ENCODE measurements at places on chromosomes 3 and 15.

GRCh38 chr3:118772547-118773011, 262.1 kb downstream of the IGSF11 start:
- peak; percentile 0 for DNase-seq

DNA sequence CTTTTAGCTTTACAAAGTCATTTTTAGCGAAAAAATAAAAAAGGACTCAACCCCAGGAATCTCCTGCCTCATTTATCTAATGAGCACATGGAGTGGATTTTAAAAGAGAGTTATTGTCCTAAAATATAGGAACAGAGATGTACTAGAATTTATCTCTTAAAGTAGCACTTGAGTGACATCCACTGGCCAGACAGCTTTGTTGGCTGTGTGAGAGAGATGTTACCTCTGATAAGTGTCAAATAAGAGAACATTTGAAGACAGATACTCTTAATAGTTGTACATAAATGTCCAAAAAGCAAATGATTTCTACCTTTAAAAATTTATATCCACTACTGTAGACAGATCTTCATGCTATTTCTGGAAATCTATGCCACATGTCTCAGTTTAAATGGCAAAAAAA, 12.3 kb upstream of the MFSD1 start:
- DNase-seq: no peak

GRCh38 chr3:187987924-187988323, 166.0 kb upstream of the LPP start:
- no peak for DNase-seq

DNA sequence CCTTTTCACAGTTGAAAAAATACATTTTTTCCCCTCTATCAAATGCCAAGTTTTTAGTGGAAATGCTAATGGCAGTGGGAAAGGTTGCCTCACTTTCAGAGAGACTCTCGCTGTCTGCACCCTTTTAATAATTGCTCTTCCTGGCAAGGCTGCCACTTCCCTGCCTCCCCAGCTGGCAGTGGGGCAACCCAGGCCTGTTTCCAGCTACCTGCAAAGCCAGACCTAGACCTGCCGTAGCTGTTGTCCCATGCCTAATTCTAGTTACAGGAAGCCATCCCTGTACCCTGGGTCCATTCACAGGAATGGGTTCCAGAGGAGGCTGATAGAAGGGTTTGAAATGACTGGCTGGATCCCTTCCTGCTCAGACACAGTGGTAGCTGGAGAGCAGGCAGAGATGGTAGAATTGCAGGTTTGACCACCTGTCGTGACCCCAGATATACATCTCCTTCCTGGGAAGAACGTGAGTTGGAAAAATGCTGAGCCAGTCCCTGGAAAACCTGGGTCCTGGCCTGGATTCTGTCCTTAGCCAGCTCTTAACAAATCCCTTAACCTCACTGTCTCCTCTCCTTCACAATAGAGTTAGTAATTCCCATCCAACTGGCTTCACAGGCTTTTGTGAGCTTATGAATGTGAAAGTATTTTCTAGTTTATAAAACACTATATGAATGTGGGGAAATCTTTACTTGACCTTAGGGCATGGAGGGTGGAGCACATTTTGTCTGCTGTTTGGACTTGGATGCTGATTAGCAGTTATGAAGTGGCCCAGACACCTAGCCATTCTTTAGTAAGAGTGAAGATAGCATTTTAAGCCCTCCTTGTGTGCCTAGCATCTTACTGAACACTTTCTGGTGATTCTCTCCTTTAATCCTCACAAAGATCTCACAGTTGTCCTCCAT, 12.9 kb upstream of the ALPK3 start:
- DNase-seq: no peak

- DNase-seq: no peak
These were observed at the start of gene SEMA6D for GRCh38 chr15:47717036-47717612. SEMA6D (plus strand) TSS chr15:47717505; CDS start chr15:47759799, 42,294 bp downstream.

GRCh38 chr3:76940181-76940770, 99.6 kb upstream of the ROBO2 start:
- DNase-seq: no peak

DNA sequence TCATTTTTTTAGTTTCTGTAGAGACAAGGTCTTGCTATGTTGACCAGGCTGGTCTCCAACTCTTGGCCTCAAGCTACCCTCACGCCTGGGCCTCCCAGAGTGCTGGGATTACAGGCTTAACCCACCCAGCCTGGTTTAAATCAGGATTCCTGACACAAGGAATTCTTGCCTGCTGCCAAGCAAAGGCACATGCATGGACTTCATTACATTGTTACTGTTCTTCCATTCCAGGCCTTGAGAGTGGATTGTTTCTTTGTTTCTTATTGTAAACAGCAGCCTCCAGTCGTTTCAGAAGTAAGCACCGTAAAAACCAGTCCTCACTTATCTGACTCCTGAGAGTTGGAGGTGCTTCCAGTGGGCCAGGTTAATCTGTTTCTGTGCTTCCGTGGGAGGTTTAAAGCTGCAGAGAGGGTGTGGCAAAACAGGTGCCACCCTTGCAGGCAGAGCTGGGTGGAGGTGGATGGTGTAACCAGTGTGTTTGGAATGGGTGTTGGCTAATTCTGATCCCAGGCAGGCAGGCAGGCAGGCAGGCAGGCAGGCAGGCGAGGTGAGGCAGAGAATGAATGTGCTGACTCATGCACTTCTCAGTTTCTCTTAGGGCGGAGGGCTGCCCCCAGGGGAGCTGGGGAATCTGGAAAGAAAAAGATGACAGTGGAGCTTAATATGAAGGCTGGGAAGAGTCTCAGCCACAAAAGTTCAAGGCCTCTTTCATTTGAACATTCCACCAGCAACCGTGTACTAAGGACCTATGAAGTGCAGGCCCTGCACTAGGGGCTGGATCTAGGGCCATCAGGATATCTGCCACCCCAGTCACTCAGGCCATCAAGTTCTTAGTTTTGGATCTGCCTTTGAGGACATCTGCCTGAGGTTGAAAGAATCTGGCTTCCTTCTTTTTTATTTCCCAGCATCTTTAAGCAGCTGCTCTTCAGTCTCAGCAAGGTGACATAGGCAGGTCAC, 37.0 kb upstream of the CDCP1 start:
- DNase-seq: no peak
